Cardiac fibroblast (primary cell): ENCODE measurements at places on chromosomes 16 and 17.

GRCh38 chr16:12145918-12146317 lies 169.4 kb downstream of the SNX29 start:
- DNase-seq, result no peak

GRCh38 chr17:82019690-82020571 lies 2.7 kb downstream of the CENPX start:
- peak; percentile 50 for DNase-seq

DNA sequence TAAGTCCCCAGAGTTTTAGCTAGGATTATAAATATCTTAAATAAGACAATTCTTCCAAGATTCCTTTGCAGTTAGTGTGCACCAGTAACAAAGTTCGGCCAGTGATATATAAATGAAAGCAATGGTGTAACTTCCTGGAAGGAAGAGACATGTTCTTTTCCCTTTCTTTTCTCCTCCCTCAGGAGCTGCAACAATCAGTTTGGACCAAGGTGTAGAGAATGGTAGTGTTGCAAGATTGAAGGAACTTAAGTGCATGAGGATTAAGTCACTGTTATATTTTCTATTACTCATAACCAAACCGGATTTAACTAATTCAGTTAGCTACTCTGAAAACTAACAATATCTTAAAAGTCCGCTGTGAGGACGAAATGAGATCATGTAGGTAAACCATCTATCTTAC lies 68.9 kb upstream of the KCNJ16 start:
- no peak for DNase-seq

DNA sequence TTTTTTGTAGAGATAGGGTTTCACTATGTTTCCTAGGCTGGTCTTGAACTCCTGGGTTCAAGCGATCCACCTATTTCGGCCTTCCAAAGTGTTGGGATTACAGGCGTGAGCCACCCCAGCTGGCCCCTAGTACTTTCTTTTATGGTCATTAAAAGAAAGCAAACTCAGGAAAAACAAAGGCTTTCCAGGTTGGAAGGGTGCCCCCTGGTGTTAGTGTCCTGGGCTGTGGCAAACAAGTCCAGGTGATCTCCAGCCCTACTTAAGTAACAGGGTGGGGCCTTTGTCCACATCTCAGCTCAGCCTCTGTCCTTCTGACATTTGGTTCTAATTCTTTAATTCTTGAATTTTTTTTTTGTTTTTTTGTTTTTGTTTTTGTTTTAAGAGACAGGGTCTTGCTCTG lies 6.9 kb downstream of the IGFBP4 start:
- peak; percentile 69 for DNase-seq

DNA sequence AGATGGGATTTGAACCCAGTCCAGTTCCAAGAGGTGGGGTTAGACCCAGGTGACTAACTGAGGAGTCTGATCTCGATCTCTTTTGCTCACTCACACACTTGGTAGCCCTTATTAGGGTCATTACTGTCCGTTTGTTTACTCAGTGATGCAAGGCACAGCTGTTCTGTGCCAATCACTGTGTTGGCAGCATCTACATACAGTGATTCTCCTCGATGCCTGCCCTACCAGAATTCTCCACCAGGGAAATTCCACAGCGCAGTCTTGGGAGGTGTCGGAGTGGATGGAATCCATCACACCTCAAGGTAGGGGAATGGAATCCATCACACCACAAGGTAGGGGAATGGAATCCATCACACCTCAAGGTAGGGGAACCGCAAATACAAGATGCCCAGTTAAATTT lies 279.6 kb downstream of the MAF start:
- DNase-seq, result no peak

- DNase-seq, result no peak
These were observed 1437.4 kb downstream of the CDH11 start for GRCh38 chr16:63684149-63685101.

- DNase-seq, result no peak
These were observed 8.7 kb downstream of the ATXN1L start for GRCh38 chr16:71854369-71854948.

DNA sequence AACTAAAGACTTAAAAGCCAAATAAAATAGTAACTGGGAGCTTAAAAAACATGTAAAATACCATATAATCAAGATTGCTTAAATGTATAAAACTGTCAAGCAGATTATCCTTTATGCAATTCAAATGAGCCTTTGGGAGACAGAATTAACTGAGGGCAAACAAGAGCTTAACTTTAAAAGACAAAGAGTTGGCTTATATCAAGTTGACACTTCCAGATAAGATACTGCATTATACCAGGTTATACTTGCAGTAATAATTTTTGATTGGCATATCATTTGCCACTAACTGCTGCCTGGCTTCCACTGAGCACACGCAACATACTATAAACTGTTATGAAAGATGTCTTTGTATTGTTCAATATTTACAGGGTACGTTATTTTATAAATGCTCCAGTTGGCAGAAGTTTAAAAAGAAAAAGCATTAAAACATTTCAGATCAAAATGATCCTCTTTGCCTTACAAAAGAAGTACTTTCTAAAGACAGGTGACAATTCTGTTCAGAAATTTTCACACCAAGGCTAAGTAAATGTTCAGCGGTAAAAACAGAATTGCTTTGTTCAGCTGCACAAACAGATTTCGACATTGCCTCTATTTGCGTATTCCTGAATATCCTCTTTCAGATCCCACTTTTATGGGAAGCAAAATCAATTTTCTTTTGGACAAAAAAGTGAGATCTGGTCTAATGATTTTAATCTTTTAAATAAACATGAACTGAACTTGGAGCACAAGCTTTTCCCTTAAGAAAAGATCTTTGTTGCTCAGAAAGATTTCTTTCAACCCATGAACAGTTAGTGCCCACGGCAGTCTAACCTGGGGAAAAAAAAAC lies 50.7 kb downstream of the TOX3 start:
- no peak for DNase-seq

DNA sequence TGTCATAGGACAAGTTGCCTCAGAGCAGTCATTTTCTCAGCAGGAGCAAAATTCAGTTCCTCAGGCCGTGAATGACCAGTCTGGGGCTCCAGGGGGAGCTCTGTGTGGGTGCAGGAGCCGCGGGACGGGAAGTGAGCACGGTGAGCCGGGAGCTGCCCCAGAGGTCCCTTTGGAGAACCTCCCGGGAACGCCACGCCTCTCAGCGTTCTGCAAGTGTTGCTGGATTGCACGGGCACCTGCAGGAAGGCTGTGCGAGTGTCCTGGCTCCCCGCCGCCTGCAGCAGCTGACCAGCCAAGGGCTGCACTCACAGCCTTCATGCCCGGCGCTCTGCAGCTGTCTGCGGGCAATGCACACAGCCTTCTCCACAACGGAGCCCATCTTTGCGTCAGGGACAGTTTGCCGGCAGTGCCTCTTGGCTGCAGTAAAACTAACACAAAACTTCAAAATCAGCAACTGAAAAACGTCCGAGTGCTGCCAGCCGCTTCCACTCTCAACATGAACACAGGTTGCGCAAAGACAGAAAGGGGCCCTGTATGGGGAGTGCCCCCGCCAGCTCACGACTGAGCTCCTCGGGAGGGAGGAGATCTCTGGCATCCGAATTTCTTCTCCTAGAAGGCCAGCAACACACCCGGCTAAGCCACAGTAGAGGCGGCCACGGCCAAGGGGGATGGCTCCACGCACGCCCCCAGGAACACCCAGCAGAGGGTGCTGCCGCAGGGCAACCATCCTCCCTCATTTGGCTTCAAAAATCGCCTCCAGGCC lies 16.0 kb downstream of the NDUFAF8 start:
- peak; percentile 78 for DNase-seq

DNA sequence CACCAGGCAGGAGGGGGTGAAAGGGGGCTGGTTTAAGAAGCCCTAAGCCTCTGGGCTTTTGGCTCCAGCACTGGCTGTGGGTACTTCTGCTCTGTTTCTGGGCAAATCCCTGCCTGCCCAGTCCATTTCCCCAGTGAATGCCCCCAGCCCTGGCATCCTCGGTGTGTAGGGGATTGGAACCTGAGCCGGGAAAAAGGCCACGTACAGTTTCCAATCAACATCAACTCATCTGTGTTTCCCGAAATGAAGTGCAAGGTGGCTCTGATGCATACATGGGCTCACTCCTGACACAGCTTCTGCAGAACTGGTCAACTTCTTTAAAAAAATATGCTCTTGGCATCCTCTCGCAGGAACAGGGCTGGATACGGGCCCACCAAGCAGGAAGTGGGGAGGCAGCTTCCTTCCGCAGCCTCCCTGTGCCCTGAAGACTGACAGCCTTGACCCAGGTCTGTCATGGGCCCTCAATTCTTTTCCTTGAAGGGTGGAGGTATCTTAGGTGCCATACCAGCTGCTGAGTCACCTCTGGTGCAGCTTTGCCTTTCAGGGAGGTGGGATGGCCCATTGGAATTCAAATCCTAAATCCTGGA lies 73.3 kb downstream of the N4BP1 start:
- DNase-seq, result peak; percentile 48

- DNase-seq, result no peak
These were observed 310.7 kb upstream of the PMFBP1 start for GRCh38 chr16:72482695-72483094.

GRCh38 chr16:79864032-79864780 lies 263.7 kb upstream of the MAF start:
- no peak for DNase-seq

- no peak for DNase-seq
These were observed 115.2 kb downstream of the CCDC182 start for GRCh38 chr17:57629886-57630285.

GRCh38 chr16:75745242-75745641 lies 19.0 kb upstream of the CPHXL start:
- DNase-seq, result no peak

- no peak for DNase-seq
These were observed 260.6 kb downstream of the C16orf95 start for GRCh38 chr16:87056551-87056950.

GRCh38 chr16:11470676-11471415 lies 115.9 kb downstream of the LITAF start:
- peak; percentile 28 for DNase-seq

GRCh38 chr17:73060721-73061120 lies 31.8 kb downstream of the SLC39A11 start:
- DNase-seq, result no peak

DNA sequence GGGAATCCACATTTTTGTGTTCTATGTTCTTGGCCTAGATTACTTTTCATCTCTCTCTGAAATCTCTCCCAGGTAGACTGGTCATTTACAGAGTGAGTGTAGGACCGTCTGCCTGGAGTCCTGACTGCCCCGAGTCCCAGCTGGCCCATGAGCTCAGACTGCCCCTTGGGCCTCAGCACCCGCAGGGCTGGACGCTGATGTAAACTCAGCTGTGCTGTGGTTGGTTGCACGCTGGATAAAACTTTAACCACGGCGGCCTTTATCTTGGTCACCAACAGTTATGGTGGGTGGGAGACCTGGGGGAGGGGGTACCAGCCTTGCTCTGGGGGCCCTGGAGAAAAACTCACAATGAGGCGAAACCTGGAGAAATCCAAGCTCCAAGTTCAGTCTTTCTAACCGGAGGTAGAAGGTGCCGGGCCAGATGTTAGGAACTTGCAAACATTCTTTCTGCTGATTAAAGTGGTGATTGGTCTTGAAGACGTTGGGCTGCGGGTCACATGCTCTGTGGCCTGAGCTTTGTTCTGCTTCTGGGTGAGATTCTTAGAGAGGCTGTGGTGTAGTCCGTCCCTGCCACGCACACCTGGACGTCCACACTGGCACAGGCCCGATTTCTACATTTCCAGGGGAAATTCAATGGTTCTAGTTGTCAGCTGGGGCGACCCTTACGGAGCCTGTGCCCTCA lies 6.9 kb downstream of the METRNL start:
- no peak for DNase-seq

DNA sequence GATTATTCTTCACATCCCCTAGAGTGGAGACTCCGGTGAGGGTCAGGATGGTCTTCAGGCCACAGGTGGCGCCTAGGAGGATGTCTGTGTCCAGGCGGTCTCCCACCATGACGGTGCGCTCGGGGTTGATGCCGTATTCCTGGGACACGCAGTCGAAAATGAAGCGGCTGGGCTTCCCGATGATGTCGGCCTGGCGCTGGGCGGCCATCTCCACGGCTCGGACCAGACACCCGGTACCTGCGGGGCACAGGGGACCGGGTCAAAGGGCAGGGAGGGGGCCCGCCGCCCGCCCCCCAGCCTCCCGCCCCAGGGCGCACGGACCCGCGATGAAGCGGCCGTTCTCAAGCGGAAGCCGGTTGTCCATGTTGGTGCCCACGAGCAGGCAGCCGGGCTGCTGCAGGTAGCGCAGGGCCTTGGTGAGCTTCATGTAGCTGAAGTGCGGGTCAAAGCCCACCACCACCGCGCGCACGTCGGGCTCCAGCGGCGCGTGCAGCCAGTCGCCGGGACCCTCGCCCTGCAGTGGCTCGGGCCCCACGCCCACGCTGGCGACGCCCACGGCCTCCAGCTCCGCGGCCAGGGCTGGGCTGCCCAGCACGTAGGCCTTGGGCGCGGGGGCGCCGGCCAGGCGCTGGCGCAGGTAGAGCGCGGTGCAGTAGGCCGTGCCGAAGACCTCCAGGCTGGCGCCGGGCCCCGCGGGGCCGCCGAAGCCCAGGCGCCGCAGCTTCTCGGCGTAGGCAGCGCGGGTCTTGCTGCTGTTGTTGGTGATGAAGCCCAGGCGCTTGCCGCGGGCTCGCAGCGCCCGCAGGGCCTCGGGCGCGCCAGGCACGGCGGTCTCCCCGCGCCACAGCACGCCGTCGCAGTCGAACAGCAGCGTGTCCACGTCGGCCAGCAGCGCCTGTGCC lies 572 bp downstream of the PGP start:
- no peak for DNase-seq

DNA sequence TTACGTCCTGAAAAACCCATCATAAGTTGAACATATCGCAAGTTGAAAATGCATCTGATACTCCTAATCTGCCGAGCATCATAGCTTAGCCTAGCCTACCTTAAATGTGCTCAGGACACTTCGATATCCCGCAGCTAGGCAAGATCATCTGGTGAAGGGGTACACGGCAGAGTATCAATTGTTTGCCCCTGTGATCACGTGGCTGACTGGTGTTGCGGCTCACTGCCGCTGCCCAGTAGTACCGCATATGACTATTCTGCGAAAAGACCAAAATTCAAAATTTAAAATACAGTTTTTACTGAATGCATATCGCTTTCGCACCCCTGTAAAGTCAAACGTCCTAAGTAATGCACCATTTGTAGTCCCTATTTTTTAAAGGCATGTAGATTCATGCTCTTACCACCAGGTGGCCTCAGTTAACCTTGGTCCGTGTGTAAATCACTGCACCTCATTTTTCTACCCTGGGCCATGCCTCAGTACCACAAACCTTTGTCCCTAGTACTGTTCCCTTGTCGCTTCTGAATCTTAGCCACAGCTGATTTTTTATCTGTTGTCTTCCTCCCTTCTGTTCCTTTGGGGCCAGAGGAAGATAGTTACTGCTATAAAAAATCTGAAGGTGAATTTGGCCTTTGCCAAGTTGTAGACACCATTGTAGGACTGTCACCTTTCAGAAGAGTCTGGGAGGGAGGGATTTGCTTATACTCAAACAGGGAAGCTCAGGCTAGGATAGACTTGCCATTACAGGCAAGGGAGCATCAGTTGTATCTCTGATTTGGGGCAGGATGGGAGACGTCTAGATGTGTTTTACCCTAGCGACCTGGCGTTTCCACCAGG lies 34.4 kb downstream of the WWP2 start:
- DNase-seq, result peak; percentile 85
